Activated T-helper 1 cell treated with anti-CD3 and anti-CD28 coated beads, Interleukin-2, amount 50 U/mL, for 16 hours (primary cell): ENCODE measurements at places on chromosomes 3 and 15.
A peak's percentile ranks its signal among the peaks of the same experiment; 100 is the strongest.

DNA sequence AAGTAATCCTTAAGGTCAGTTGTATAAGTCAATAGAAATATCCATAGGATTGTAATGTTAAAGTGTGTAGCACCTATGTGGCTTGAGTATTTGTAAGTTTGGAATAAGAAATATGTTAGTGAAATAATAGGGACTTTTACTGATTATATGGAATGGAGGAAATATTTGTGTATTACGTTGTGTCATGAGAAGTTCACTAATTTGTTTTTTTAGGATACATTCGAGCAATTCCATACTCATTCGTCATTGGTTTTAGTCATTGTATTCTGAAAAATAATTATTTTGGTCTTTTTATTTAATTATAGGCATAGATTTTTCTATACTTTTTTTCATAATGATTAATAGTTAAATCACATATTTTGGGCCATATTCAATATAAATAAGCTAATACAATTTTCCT lies 21.0 kb downstream of the MBNL1 start:
- no peak for DNase-seq

DNA sequence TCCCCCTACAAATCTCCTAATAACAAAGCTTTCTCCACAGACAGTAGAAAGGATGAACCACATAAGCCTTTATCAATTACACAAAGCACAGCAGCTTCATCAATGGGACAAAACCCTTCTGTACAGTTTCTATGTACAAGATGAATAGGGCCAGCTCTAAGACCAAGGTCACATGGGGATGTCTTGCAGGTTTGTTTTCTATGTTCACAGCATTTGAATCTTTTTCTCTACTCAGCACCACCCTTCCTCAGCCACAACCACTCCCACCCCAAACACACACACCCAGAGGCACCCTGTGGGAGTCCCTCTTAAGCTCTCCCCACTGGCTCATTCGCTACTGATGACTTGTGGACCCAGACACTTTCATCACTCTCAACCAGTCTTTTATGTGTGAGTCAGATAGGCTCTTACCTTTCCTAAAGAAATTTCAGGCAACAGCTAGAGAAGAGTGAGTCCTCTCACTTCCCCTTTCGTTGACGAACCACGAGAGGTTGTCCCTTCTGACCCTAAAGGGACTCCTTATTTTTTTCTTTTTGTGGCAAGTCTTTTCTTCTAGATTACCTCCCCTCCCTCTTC lies 57.9 kb downstream of the ARHGAP31 start:
- peak; percentile 6 for DNase-seq

DNA sequence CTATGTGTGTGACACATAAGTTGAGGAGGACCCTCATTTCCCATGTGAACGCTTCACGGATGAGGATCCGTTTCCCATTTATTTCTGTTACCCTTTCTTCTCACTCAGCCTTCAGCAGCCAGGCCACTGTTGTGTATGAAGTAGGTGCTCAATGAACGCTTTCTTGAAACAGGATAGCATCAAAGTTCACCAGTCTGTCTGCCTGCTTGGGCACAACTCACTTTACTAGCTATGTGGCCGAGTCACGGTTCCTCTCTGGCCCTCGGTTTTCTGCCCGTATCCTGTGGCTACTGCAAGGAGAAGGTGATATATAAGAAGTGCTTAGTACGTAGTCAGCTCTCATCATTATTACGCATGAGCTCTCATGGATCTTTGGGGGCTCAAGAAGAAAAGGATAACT lies 22.4 kb downstream of the ACSBG1 start:
- no peak for DNase-seq

- DNase-seq: no peak
Observed at GRCh38 chr3:194117104-194117845, 18.7 kb upstream of the HES1 start.

GRCh38 chr3:143442814-143443447 lies 323.4 kb downstream of the CHST2 start:
- DNase-seq: no peak

DNA sequence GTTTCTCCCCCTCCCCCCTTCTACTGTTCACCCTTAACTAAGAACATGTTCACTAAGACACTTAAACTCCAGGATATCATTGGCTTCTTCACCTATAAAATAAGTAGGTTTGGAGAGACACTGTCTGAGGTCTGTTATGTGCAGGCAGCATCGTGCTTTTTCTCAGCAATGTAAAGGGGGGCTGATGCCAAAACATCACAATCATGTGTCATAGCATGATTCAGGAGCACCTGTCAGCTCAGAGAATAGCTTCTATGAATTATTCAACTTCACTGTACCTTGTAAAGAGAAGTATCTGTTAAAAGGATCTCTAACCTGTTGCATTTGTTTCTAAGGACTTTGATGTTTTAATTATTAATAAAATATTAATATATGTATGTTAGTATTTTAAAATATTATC lies 211.4 kb upstream of the EPHA3 start:
- DNase-seq: no peak

DNA sequence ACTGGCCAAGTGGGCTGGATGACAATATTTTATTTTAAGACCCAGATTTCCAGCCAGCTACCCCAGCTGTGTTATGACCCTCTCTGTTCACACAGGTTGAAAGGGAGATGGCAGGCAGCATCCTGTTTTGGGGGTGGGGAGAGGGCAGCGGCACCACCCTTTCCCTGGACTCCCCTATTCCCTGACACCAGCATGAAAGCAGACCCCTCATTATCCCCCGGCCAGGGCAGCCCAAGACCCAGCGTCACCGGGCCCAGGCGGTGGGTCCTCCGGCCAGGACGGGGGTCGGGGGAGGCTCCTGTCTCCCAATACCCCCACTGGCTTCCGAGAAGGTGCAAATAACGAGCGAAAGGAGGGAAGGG lies 127.6 kb upstream of the MEF2A start:
- DNase-seq: no peak

DNA sequence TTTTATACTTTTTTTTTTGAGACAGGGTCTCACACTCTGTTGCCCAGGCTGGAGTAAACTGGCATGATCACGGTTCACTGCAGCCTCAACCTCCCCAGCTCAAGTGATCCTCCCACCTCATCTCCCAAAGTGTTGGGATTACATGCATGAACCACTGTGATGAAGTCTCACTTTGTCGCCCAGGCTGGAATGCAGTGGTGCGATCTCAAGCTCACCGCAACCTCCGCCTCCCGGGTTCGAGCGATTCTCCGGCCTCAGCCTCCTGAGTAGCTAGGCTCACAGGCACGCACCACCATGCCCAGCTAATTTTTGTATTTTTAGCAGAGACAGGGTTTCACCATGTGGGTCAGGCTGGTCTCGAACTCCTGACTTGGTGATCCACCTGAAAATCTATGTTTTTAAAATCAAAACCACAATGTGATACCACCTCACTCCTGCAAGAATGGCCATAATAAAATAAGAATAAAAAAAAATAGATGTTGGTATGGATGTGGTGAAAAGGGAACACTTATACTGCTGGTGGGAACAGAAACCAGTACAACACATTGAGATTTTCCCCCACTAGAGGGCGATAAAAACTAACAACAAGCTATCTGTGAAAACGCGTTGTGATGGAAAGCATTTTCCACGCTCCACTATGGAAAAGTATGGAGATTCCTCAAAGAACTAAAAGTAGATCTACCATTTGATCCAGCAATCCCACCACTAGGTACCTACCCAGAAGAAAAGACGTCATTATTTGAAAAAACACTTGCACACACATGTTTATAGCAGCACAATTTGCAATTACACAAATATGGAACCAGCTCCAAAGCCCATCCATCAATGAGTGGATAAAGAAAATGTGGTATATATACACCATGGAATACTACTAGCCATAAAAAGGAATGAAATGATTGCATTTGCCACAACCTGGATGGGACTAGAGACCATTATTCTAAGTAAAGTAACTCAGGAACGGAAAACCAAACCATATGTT lies 26.8 kb upstream of the OCA2 start:
- DNase-seq: no peak

DNA sequence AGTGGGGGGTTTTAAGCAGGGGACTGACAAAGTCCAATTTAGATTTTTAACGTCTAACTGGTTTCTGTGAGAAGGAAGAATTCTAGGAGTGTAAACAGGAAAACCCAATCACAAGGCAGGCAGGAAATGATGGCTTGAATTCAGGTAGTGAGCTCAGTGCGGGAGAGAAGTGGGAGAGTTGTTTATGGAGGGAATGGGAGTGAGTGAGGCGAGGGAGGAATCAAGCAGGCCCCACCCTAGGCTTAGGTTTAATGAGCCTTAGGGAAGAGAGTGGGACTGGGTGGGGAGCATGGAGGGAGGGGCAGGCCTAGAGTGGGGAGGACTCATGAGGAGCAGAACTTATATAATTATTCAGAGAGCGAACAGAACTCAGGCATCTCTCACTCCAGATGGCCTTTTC lies 17.9 kb downstream of the VIPR1 start:
- no peak for DNase-seq

DNA sequence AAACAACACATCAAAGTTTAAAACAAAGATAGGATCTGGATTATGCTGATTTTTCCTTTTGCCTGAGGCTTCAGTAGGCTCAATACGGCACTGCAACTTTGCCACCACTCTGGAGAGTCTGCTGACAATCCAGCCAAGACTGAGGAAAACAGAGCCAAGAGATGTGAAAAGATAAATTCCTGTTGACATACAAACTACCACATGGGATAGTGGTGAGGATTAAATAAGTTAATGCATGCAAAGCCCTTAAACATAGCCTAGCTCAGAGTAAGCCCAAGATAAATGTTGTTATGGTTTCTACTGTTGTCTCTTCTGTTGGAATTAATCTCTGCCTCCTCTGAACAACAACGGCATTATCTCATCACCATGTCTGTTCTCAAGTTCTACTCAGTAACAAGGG lies 245.9 kb upstream of the LMCD1 start:
- no peak for DNase-seq

DNA sequence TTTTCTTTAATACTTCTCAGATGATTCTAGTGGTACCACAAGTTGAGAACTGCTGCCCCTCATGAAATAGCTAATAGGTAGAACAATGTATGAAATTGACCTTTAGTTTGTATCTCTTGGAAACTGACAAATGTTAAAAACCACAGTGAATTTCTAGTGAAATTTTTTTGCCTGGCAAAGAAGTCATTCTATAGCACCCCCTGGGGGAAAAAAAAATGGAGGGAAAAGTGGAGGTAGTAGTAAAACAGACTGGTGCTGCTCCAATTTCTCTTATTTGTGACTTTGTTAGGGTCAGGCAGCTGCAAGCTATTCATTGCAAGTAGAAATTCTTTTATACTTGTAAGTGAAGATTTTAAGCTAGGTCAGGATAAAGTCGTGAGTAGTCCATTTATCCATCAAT lies 605.0 kb downstream of the NLGN1 start:
- no peak for DNase-seq

DNA sequence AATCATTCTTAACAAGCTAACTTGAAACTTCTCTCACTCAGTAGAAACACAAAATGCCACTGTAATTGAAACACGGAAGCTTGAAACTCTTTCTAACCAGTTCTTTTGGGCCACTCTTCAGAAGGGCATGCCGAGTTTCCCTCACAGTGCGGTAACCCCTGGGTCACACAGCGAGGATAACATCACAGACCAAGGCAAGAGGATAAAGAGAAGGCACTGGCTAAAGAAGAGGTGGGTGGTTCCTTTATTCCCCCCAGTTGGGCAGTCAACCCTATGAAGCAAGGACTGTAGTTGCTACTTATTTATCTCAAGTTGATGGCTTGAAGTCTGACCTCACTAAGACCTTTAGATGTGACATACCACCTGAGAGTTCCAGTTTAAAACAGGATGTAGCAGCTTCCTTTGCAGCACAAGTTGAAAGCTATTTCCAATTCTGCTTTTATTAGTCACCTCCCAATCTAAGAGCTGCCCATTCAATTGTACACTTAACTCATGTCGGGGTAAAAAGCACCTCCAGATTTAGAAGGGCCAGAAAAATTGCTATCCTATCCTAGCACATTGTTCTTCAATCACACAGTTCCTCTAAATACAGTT lies 272.4 kb downstream of the TIGIT start:
- DNase-seq: no peak

DNA sequence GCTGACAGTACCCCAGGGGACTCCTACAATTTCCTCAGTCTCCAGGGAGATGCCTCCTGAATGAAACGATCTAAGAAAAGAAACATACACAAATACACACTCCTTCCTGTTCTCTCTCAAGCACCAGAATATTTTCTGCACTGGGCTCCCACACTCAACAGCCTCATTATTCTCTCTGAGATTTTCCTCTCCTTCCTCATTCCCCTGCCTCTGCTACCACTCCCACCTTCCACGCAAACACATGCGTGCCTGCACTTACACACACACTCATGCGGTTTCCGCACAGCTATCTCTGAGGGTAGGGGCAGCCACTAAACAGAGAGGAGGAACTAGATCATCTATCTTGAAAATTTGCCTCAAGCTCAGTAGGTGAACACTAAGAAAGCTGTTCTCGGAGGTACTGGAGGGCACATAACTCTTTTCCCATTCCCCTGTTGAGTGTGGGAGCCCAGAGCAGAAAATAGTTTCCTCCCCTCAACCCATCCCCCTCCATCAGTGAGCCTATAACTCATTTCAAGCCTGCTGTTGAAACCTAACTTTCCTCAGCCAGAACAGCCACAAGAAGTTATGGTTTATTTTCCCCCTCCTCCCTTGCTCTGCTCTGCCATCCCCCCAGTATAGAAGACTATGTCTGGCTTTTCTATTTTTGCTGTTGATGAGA lies 30.5 kb upstream of the TIPARP start:
- no peak for DNase-seq

DNA sequence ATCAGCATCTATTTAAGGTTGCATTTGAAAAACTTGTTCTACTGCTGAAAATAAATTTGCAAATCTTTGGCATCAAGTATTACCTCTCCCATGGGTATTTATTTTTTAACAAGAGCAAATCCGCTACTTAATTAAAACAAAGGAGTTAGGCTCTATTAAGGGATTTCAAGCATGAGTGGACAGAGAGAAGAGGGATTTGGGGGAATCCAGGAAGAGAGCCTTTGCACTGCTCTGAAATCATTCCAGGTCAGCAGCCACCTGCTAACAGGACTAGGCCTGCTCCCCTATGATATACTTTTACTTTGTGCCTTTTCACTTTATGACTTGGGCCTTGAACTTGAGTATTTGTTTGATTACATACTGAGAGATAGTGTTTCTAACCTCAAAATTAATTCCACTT lies 57.1 kb downstream of the IQCH start:
- no peak for DNase-seq

GRCh38 chr15:58521293-58521991 lies 89.7 kb downstream of the LIPC start:
- no peak for DNase-seq

- no peak for DNase-seq
Observed at GRCh38 chr3:101963902-101964362, 114.6 kb downstream of the NFKBIZ start.

DNA sequence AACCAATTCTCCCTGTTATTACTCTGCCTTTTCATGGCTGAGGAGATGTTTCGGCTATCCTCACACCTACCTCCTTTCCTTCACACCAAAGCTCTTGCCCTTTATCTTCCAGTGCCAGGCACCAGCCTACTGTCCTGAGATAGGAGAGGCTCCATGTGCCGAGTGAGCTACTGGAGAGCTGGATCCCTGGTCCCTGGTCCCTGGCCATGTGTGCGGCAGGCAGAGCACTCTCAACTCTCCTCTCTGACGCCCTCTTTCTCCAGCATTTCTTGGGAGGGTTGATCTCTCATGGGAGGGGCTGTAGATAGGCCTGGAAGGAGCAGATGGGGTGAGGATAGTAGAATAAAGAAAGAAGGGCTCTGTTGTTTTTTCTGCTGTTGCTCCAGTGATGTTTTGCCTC lies 277.1 kb upstream of the UMPS start:
- DNase-seq: no peak
